ENCODE measurements at places on chromosomes 7 and 10.

DNA sequence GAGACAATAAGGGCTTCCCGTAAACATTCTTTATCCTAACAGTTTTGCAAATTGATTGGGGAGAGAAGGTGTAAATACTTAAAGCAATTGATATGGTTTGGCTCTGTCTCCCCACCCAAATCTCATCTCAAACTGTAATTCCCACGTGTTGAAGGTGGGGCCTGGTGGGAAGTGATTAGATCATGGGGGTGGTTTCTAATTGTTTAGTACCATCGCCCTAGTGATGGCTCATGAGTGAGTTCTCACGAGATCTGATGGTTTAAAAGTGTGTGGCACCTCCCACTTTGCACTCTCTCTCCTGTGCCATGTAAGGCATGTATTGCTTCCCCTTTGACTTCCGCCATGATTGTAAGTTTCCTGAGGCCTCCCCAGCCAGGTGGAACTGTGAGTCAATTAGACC is 22.1 kb upstream of the CAPZA2 start:
- no peak for DNase-seq

DNA sequence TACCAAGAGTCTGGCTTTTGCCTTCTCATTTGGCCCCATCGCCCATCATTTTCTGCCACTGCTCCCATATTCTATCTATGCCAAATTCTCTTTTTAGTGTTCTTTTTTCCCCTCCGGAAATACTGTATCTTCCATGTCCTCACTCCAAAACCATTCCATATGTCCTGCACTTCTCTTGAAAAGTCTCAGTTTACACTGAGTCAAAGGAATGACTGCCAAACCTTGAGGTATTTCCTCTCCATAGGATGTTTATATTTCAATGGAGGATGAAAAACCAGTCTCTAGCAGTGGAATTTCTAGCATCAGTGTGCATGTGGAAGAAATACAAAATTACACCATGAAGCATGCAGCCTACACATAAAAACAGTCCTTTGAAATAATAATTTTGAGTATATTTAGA is 121.4 kb upstream of the PHYHIPL start:
- DNase-seq = no peak

- DNase-seq = no peak
Observed at GRCh38 chr10:95260909-95261552, 29.8 kb downstream of the PDLIM1 start.

DNA sequence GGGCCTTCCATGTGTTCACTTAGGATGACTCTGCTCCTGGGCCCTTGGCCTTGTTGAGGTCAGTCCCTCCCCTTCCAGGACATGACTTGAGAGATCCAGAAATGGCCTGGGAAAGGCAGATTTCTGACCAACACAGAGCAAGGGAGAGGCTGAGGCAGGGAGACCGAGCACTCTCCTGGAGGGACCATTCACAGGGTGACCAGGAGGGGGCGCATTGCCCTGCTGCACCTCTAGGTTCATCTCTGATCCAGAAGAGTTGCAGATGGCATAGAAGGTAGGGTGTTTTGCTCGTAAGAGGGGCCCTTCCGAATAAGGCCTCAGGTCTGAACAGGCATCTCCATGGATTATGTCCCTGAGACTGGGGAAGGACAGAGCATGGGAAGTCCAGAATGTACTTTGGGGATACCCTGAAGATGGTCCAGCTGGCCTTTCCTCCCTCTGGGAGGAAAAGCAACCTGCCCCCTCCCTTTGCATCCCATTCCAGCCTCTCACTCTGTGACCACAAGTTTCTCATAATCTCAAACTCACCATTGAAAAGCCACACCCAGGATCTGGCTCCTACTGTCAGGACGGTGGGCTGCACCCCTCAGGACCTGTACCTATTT is 6.6 kb downstream of the DMBT1 start:
- DNase-seq = peak; percentile 17

DNA sequence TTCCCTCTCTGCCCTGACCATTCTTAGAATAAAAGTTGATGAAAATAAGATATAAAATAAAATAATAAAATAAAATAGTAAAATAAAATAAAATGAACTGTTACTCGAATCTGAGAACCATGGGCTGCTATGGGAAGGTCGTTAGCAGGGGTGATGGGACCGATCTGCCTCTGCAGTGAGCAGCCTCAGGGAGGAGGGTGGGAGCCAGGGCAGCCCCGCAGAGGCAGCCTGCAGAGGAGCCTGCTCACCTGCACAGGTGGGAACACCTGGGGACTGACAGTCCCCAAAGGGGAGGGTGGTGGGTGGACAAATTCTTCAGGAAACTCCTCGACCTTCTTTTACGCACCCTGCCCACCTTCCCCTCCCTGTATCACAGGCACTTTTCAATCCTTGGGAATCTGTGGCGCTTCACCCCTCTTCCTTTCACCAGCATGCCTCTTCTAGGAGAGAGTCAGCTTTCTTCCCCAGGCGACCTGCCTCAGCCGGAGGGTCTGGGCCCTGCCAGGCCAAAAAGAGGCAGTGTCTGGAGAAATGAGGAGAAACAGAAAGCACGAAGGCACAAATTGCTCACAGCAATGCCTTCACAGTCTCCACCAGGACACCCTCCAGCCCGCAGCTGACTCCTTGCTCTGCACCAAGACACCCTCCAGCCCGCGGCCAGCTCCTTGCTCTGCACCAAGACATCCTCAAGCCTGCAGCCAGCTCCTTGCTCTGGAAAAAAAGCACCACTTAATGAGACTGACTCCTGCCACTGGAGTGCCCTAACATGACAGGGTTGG is 368.4 kb upstream of the SHH start:
- DNase-seq = no peak

GRCh38 chr7:111364413-111364812 is 197.9 kb downstream of the IMMP2L start:
- DNase-seq = no peak

DNA sequence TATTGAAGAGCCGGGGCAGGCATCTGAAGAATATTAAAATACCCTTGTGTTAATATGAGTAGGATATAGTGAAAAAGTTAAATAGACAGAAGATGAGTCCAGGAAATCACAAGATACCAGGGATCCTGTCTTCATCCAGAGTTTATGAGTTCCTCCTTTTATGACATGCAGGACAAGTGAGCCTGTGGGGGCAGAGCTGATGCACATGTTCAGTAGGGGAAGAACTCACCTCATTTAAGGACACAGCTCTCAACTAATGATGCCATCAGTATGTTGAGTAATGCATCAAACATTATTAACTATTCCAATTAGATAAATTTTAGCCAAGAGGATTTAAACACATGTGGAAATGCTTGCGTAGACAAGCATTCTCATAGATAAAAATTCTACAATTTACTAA is 435.8 kb upstream of the AKR1E2 start:
- no peak for DNase-seq

GRCh38 chr7:68321776-68322496 is 1276.3 kb upstream of the AUTS2 start:
- no peak for DNase-seq

- no peak for DNase-seq
Observed at GRCh38 chr10:52400562-52400961, 86.5 kb downstream of the DKK1 start.

DNA sequence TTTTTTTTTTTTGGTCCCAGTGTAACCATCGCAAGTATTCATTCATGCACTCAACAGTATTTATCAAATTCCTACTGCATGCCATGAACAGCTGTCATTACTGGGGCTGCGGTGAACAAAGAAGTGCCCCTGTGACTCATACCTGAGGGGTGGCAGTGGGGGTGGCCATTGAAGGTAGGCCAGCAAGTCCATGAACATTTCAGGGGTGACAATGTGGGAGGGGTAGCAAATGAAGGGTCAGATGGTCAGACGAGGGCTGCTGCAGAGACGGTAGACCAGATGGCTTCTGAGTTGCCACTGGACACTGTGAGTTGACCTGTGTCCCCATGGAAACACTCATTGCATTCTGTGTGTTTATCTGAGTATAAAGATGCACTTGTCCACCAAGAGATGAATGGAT is 92.5 kb upstream of the PITRM1 start:
- no peak for DNase-seq

GRCh38 chr10:97718659-97719142 is 5.2 kb downstream of the MARVELD1 start:
- no peak for DNase-seq

DNA sequence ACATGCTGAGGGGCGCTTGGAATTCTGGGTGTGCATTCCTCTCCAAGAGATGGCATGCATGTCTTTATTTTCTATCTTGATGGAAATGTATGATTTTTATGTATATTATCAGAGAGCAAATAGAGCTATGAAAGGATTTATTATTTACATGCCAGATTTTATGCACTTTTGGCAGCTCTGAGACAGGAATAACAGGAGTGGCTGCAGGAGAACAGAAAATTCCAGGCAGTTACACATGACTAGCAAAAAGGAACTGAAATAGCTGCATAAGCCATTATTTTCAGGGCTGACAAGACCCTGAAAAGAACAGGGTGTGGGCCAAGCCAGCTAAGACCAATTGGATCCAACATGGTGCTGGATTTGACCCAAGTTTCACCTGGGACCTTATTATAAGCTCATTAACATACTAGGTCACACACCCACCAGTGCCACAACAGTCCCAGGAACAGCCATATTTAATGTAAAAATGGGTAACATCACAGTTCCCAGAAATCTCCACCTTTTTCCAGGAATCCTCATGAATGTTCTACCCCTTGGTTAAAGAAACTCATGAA is 43.2 kb upstream of the ACSL5 start:
- DNase-seq = no peak

GRCh38 chr7:24728503-24729364 is 28.5 kb downstream of the GSDME start:
- DNase-seq = no peak

DNA sequence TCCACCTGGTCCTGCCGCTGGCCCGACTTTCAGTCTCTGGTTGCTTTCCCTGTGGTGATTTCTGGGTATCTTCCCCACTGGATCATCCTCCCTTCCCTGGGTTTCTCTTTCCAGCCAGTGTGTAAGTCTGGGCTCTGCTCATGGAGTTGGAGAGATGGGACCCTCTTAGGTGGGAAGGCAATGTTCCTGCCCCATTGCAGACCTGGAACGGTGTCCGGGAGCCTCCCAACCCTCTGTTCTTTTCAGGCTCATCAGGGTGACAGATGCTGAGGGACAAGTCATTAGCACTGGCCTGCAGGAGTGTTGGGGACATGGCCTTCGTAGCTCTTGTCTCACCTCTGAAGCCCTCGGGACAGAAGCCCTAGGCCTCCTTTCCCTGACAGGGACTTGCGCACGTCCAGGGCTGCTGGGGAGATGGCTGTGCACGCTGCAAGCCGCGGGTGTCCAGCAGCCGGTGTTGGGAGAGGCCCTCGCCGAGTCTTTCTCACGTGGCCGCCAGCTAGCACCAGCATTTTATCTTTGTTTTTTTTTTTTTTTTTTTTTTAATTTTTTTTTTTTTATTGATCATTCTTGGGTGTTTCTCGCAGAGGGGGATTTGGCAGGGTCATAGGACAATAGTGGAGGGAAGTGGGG is 17.2 kb downstream of the ZNF783 start:
- no peak for DNase-seq

DNA sequence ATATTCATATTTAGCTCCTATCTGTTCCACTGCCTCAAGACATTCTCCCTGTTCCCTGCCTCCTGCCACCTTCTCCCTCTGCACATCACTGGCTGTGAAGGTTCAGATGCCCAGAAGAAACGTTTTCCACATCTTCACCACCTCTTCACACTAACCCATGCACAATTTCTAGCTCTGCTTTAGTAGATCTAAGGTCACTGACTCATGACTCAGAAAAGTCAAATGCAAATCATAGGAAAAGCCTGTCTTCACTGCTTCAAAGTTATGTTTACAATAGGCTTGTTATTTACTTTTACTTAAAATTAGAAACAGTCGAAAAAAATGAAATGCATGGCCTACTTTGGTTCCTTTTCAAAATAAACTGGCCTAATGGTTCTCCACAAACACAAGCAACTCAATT is 2.5 kb downstream of the SCRN1 start:
- DNase-seq = no peak

- no peak for DNase-seq
Observed at GRCh38 chr7:48658138-48658537, 266.2 kb upstream of the CDC14C start.

- DNase-seq = no peak
Observed at GRCh38 chr7:15977663-15978062, 291.2 kb upstream of the MEOX2 start.

GRCh38 chr10:116607336-116607735 is 13.4 kb upstream of the PNLIPRP2 start:
- no peak for DNase-seq

- no peak for DNase-seq
Observed at GRCh38 chr10:49182776-49183175, 5.4 kb downstream of the TMEM273 start.

DNA sequence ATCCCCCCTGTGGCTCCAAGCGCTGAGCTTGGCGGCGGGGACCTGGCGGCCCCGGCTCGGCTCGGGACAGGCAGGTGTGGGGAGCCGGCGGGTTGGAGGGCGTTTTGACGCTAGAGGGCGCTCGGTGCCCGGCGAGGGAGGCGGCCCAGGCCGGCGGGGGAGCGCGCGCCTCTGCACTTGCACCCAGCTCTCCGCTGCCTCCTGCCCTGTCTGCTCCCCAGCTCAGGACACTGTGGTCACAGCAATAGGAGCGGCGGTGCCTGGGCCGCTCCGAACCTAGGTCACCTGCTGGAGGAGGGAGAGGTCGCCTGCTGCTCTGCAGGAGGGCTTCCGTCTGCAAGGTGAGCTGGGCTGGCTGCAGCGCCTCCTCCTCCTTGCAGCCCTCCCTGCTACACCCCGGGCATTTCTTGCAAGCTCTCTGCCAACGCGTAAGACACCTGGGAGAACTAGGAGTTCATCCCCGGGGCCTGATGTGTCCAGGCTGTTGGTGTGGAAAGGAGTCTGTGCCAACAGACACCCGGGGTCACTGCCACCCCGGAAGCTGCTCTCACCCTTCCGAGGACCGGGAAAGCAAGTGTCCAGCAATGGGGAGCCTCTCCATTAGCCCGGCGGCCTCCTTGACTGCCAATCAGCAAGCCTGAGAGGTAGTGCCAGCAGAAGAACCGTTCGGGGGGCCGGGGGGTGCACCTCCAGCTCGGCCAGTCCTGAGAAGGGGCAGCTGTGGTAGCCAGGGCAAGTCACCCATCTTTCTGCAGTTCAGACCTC is 620.4 kb downstream of the GALNT17 start:
- DNase-seq = peak; percentile 54

- no peak for DNase-seq
Observed at GRCh38 chr7:47762207-47762606, 180.3 kb upstream of the TNS3 start.

DNA sequence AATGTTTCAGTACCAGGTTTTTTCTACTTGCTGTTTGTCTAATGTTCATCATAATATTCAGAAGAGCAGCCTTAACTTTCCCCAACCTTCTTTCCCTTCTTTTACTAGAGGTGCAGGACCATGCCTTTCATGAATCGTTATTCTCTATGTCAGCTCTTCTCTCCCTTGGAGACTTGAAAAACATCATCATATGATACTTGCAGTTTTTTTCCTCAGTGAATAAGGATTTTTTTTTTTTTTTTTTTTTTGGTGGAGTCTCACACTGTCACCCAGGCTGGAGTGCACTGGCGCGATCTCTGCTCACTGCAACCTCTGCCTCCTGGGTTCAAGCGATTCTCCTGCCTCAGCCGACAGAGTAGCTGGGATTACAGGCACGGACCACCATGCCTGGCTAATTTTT is 30.1 kb downstream of the SMNDC1 start:
- no peak for DNase-seq
